ENCODE measurements at places on chromosomes 6 and 20.

DNA sequence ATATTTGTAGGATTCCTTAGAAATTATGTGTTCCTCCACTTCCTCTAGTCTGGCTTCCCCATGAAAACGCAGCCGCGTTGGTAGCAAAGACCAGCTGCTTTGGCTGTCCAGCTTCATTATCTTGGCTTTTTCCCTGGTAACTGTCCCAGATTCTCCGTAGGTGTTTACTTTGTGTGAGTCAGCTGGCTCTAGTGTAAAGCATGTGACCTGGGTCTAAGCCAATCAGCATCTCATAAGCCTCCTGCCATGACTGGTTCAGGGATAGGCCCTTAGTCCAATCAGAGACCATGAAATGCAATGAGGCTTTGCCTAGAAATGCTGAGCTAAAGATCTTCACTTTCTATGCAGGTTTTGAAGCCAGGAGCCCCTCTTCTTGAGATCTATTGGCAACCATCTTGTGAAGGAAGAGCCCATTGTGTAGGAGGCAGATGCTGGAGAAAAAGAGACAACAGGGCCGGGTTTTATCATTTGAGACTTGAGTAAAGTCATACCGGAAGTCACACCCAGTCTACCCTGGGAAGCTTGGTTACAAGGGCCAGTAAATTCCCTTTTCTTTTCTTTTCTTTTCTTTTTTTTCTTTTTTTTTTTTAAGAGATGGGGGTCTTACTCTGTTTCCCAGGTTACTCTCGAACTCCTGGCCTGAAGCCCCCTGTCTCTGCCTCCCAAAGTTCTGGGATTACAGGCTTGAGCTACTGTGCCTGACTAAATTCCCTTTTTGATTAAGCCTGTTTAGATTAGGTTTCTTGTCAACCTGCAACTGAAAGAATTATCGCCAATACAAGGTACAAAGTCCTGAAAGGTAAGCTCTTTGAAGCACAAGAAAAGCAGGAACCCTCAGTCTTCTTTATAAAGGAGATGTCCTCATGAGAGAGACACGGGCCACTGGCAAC, 256.5 kb upstream of the RREB1 start:
- DNase-seq, result peak; percentile 67

DNA sequence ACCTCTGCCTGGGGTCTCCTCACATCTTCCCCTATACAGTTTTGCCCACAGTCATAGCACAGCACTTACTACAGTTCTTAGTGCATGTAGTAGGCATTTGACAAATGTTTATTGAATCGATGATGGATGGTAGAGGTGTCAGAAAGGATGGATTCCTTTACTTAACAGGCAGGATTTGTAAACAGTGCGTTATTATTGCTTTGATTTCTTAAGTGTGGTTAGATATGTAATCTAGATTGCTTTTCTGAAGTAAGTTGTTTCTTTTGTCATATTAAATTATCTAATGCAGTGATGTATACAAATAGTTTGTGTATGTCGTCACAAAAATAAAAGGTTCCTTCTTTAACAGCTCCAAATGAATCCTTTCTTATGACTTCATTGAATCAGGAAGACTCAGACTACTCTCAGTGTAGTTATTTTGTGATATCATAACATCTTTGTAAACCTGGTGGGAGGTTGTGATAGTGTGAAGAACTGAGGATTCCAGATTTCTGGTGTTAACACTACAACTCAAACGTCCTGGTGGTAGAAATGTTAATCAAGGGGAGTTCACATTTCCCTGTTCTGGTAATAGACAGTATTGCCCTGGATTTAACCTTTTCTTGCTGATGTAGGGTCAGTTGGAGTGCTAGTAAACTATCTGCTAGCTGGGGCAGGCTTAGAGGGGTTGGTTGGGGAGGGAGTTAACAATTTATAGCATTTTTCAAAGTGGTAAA, 87.7 kb downstream of the HIVEP1 start:
- no peak for DNase-seq

- DNase-seq, result peak; percentile 76
Observed at GRCh38 chr6:149028767-149029405, 282.1 kb downstream of the UST start.

DNA sequence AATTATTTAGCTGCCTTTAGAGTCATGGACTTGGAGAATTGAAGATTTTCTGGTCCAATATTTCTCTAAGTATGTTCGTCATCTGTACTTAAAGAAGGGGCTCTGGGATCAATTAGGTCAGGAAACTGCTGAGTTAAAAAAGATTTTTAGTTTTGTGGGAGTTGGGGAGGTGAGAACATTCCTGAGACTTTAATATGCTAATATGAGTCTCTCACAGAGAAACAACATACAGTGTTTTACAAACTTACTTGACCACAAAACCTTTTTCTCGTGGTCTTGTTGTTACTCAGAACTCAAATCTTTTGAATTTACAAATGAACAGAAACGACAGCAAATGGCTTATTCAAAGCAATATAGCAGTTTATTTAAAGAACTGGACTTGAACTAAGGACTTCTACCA, 67.9 kb downstream of the LIN28B start:
- DNase-seq, result no peak

DNA sequence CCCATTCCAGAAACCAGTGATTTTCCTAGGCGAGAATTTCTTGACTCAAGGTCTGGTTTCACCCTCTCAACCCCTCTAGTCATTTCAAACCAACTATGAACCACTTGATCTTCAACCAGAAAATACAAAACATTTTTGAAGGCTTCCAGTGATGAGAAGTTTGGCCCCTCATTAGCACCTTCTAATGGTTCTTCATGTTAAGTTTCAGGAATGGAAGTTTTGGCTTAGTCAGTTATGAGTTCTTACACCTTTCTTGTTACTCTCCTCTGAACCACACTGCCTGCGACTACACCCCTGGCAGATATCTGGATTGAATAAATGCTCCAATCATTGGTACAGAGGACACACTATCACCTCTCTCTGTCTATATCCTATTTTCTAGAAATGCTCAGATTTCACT, 67.2 kb downstream of the GJA10 start:
- no peak for DNase-seq

- DNase-seq, result no peak
Observed at GRCh38 chr20:37315452-37316110, 26.1 kb downstream of the MANBAL start.

Data from colonic mucosa (tissue), 4 donors.